Daoy (cell line): ENCODE measurements at places on chromosomes 6 and 20. TPM values are rescaled to one million over a fixed set of nuclear protein-coding genes. Genes with fewer than 3 reads are reported as not detected.
A peak's percentile ranks its signal among the peaks of the same experiment; 100 is the strongest.

Gene MUCL3
- not detected in 2 replicates for total RNA-seq

Gene DCBLD1
- total RNA-seq: 21.0 and 32.6 TPM in 2 replicates

Gene VSX1
- not detected in 2 replicates for total RNA-seq

GRCh38 chr20:44792796-44793195 is 17.6 kb downstream of the RIMS4 start:
- DNase-seq: no peak

Gene PROKR2
- total RNA-seq: not detected in 2 replicates

DNA sequence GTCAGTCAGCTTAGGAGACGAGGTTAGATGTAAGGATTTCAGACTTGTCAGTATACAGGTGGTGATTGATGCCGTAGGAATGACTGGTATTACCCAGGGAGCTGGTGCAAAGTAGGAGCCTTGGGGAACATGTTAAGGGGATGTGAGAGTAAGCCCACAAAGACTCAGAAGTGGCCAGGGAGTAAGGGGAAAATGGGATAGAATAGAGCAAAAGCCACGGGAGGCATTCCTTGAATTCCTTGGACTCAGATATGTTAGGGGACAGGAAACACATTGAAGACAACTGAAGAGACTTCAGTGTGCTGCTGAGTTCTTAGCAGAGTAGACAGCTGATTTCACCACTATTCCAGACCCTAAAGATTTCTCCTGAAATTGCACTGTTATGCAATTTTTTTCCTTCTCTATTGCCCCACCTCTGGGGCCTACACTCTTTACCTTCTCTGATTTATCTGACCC is 1.2 kb upstream of the ACAT2 start:
- DNase-seq: peak; percentile 82

DNA sequence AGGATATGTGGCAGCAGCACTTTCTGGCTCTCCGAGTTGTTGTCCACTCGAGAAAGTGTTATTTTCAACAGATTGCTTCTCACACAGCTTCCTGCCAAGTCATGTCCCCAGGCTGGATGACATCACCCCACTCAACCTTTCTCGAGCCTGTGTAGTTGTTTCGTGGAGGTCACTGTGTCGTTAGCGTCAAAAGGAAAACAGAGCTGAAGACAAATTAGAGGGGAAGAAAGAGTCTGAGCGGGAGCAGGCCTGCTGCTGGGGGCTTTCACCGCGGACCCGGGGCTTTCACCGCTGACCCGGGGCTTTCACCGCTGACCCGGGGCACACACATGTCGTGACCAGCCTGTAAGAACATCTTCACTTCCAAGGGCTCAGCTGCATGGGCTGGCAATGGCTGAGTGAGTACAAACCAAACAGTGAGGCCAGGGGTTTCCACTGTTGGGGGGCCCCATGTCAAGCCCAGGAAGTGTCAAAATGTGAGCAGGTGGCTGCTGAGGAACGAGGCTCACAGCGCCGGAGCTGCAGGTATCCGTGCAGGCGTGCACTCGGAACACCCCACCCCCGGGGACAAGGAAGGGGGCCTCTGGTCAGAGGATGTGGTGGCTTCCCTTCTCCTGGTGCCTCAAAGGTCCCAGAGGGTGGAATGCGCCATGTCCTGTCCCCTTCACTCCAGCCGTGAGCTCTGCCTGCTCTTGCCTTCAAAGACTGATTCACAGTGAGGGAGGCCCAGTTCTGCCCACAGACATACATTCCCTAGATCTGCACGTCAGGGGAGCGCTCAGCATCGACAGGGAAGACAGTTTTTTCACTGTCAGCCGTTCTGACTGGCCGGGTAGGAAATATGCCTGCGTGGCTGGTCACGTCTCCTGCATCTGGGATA is 365.9 kb downstream of the TAF4 start:
- no peak for DNase-seq

GRCh38 chr6:28737750-28738395 is 185.9 kb downstream of the TRIM27 start:
- DNase-seq: no peak

Gene ARMC12
- 0.51 TPM in 1 of 2 replicates, not detected in the other for total RNA-seq

GRCh38 chr6:13538084-13538483 is 36.3 kb upstream of the SIRT5 start:
- peak; percentile 34 for DNase-seq

- DNase-seq: no peak
Observed at GRCh38 chr6:81876971-81877370, 124.5 kb upstream of the TENT5A start.

Gene KIF13A
- 18.1 and 23.0 TPM in 2 replicates for total RNA-seq

- no peak for DNase-seq
Observed at GRCh38 chr6:16336911-16337294, 98.5 kb downstream of the GMPR start.

Gene ECT2L
- not detected in 2 replicates for total RNA-seq

Gene GINM1
- 42.1 and 52.4 TPM in 2 replicates for total RNA-seq

Gene SPATA25
- not detected in 2 replicates for total RNA-seq

DNA sequence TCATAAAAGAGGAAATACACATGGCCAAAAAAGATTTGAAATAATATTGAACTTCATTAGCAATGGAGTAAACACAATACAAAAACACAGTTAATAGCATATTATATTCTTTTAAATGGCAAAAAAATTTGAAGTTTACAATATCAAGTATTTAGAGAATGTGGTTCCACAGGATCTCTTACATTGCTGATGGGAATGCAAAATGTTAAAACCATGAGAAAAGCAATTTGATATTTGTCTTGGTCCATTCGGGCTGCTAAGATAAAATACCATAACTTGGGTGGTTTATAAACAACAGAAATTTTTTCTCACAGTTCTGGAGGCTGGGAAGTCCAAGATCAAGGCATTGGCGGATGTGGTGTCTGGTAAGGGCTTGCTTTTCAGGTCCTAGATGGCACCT is 154.0 kb upstream of the PLN start:
- no peak for DNase-seq

- DNase-seq: no peak
Observed at GRCh38 chr20:47252879-47253307, 103.6 kb downstream of the ZMYND8 start.

DNA sequence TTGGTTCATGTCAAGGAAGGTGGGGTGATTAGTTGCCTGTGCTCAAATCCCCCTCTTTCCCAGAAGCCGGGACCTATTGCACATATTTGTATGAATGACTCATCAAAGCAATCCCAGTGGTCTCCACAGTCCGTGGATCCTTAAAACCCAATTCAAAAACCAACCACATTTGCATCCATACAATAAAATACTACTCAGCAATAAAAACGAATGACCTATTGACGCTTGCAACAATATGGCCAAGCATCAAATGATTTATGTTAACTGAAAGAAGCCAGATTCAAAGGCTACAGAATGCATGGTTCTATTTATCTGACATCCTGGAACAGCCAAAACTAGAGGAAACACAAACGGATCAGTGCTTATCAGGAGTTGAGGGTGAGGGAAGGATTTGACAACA is 275.4 kb downstream of the PTPRT start:
- no peak for DNase-seq

- no peak for DNase-seq
Observed at GRCh38 chr6:42564506-42564825, 637 bp downstream of the UBR2 start.

- no peak for DNase-seq
Observed at GRCh38 chr6:13261464-13261994, 66.8 kb downstream of the TBC1D7 start.

DNA sequence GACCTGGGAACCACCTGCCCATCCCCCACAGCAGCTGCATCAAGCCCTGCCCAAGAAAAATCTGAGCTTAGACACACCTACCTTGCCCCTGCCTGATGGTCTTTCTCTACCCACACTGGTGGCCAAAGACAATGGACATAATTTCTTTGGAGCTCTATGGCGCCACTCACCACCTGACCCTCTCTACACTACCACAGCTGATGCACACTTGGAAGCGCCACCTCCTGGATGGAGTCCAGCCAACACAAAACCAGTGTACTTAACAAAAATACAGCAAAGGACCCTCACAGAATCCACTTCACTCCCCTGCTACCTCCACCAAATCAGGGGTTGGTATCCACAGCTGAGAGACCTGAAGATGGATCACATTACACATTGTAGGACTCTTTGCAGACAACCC is 39.7 kb upstream of the CLVS2 start:
- DNase-seq: no peak

DNA sequence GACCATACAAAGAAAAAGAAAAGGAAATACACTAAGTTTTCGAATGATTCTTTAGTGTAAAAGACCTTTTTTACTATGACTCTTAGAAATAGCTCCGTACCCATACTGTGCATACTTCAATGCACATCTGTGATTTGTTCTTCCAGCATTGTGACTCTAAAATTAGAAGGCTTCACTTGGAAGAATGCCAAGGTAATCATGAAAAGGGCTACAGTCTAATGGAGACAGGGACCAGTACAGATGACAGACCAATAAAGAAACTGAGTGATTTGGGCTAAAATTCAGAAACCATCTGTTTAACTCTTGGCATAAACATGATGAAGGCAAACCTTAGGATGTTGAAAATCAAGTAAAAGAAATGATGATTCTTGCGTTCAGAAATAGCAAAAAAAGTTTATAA is 46.3 kb downstream of the CYP39A1 start:
- no peak for DNase-seq
